ENCODE measurements at places on chromosomes 1 and 21.

DNA sequence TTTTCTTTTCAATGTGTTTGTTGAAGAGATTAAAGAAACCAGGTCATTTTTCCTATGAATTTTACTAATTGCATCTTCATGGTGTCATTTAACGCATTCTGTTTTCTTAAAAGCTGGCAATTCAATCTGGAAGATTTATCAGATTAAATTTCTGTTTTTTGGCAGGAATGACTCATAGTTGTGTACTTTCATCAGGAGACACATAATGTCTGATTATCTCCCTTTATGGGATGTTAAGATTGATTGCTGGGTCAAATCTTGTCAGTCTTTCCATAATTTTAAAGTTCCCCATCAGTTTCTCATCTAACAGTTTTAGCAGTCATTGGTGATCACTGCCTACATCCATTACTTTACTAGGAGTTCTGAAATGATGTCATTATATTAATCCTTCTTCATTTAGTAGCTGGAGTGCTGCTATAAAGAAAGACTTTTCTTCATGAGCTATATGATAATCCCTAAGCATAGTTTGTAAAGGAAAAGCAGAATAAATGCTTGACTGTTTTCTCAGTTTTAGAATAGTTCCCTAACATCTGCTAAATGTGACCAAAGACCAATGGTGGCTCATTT, 72.8 kb upstream of the MAP10 start:
- DNase-seq, result no peak

GRCh38 chr1:19831441-19831840, 16.4 kb upstream of the RNF186 start:
- DNase-seq, result no peak

DNA sequence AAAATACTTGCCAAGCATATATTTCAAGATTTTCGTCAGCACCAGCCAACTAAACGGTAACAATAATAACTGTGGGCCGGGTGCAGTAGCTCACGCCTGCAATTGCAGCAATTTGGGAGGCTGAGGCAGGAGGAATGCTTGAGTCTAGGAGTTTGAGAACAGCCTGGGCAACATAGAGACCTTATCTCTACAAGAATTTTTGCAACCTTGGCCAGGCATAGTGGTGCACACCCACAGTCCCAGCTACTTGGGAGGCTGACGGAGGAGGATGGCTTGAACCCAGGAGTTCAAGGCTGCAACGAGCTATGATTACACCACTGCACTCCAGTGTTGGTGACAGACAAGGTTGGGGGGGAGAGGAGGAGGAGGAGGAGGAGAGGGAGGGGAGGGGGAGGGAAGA, 145.0 kb upstream of the TIAM1 start:
- DNase-seq, result no peak

DNA sequence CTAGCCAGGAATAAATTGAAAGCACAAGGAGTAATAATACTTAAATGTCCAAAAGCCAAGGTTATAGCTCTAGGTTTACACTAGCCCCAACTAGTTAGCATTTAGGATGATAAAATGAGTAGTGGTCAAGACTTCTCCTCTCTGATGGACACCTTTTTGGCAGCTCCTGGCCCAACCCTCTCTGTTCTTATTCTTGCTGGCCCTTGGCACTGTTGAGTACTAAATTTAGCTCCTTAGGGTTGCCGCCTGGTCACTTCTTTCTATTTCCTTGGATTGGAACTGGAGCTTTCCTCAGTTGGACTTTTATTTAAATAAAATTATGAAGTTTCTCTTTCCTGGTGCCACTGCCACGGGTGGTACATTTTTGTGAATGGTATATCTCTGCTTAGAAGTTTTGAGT, 28.3 kb downstream of the ARID1A start:
- no peak for DNase-seq

DNA sequence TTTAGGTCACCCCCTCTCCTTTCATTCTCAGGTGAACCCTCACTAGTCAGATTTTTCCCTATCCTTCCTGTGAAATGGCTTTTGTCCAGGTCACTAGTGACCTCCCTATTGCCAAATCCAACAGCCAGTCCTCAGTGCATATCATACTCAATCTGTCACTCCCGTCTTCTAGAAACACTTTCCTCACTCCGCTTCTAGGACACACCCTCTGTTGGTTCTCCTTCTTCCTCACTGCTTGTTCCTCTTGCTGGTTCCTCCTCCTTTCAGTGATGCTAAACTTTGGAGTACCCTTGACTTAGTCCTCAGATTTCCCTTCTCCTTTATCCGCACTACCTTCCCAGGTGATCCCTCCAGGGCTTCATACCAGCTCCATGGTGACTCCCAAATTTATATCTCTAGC, 94.3 kb downstream of the RNF220 start:
- no peak for DNase-seq

DNA sequence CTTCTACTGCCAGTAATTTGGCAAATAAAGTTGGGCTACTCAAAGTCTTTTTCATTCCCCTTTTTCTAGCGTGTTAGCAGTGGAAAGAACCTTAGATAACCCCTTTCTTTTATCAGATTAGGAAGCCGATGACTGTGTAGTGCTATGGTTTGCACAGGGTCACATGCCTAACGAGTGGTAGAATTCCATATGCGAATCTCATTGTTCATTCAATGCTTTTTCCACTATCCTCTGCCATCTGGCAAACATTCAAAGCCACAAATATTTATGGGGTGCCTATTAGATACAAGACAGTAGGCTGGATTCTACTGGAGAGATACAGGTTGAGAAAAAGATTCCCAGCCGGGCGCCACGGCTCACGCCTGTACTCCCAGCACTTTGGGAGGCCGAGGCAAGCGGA, 14.9 kb upstream of the IER5 start:
- no peak for DNase-seq

- no peak for DNase-seq
These were observed 20.8 kb upstream of the CD5L start for GRCh38 chr1:157862114-157863070.

DNA sequence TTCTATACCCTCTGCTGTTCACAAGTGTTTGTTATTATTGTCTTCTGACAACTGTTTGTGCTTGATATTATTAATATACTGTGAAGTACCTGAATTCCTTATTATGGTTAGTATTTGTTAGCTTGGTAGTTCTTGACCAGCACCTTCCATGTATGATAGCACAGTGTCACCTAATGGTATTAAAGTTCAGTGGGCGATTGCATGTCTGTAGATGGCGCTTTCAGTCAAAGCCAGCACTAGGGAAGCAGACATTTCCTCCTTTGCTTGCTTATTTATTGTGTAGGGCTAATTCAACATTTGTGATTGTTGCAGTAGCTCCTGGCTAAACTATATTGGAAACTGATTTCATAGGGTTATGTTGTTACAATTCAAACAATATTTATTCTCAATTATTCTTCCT, 218.0 kb downstream of the ZP4 start:
- peak; percentile 44 for DNase-seq

GRCh38 chr21:45021428-45022347, 52.7 kb upstream of the ADARB1 start:
- DNase-seq, result peak; percentile 22

DNA sequence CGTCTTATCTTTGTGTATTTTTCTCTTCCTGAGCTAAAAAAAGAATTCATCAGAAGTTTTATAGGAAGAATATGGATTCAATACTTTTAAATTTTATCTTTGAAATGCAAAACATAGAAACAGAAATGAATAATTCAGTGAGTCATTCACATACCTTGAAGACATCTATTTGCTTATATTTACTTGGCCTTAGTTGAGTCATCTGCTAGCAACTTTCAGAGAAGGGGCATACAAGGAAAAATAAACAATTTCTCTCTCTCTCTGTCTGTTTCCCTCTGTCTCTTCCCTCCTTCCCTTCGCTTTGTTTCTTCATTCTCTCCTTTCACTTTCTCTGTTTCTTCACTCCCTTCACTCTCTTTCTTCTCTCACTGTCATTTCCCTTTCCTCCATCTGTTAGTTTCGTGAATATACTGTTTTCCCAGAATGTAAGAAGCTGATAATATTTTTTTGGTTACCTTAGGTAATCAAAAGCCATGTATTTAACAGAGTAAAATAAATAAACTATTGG, 477.2 kb downstream of the BRINP3 start:
- peak; percentile 14 for DNase-seq

- DNase-seq, result no peak
These were observed 52.6 kb downstream of the PRDM16 start for GRCh38 chr1:3121401-3122210.

- no peak for DNase-seq
These were observed 25.7 kb upstream of the PKN2 start for GRCh38 chr1:88658419-88658818.
